ENCODE measurements at places on chromosomes 1 and 21. TPM values are rescaled to one million over a fixed set of nuclear protein-coding genes. Genes with fewer than 3 reads are reported as not detected.
A peak's percentile ranks its signal among the peaks of the same experiment; 100 is the strongest.

TMCO4 gene
- 13.1 TPM for polyA plus RNA-seq

TSTD1 gene
- 185 TPM for polyA plus RNA-seq

REN gene
- not detected for polyA plus RNA-seq

IQGAP3 gene
- 0.54 TPM for polyA plus RNA-seq

DNA sequence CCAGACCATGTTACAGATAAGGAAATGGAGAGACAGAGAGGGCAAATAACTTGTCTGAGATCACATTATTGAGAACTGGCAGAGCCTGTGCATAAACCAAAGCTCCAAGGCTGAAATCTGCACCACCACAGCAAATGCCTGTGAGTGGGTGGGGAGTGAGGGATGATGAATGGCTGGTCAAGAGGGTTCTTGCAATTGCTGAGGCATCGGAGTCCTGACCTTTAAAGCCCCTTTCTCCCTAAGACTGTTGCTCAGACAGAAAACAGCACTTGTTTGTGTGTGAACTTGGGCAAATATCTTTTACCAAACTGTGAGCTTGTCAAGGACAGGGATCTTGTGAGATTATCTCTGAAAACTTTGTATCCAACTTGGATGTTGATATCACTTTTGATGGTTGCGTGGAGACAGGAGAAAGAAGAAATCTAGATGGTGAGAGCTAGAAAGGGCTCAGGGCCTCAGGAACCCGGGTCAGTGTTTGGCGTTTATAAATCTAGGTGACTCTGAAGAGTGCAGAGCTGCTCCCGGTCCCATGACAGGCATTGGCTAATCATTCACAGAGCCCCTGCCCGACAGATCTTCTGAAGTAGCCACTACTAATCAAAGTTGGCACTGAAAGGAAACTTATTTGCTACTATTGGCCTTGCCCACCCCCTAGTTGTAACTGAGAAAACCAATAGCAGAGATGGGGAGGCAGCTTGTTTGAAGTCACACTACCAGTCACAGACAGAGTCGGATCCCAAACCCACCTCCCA, 122.3 kb downstream of the FOXD2 start:
- H3K27ac ChIP-seq, result peak overlapping the region; percentile 81
- H3K27me3 ChIP-seq, result no peaks in the 10 kb centered on the region
- peaks cover 7% of the 10 kb centered on the region for H3K4me1 ChIP-seq
- no peaks in the 10 kb centered on the region for H3K36me3 ChIP-seq
- DNase-seq, result peak; percentile 23
- H3K4me3 ChIP-seq, result no peak overlapping the region

- H3K4me3 ChIP-seq, result no peak overlapping the region
- peak overlapping the region; percentile 59 for H3K27ac ChIP-seq
- no peak for DNase-seq
- peaks cover 3% of the 10 kb centered on the region for H3K36me3 ChIP-seq
- no peaks in the 10 kb centered on the region for H3K4me1 ChIP-seq
Measured at GRCh38 chr21:37208056-37208721, 58.9 kb downstream of the VPS26C start.

GRCh38 chr1:77757603-77758002, 2.0 kb downstream of the USP33 start:
- no peak for DNase-seq
- H3K4me3 ChIP-seq, result no peak overlapping the region
- no peaks in the 10 kb centered on the region for H3K36me3 ChIP-seq

GRCh38 chr1:30914931-30915330, 6.4 kb upstream of the SDC3 start:
- H3K27me3 ChIP-seq, result no peaks in the 10 kb centered on the region
- H3K4me3 ChIP-seq, result no peak overlapping the region
- H3K36me3 ChIP-seq, result no peaks in the 10 kb centered on the region
- DNase-seq, result no peak
- no peak overlapping the region for H3K27ac ChIP-seq

DNA sequence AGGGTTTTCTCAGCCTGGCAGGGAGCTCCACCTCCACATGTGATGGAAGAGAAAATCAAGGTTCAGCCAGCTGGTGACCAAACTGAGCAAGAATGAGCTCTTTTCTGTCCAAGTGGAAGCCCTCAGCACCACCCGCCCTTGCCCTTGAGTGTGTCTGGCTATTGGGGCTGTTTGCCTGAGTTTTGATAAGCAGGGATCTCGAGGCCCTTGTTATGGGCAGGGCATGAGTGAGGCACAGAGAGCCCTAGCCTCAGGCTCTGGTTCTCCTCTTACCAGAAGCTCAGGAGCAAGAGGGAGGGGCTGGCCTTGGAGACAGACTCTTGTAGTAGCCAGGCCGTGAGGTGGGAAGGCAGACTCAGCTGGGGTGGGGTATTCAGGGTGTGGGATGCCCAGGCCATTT, 37.5 kb upstream of the ARF1 start:
- H3K4me3 ChIP-seq, result no peak overlapping the region
- no peaks in the 10 kb centered on the region for H3K36me3 ChIP-seq
- no peak overlapping the region for H3K27ac ChIP-seq

GRCh38 chr1:19484798-19485361, 459 bp downstream of the CAPZB start:
- no peaks in the 10 kb centered on the region for H3K27me3 ChIP-seq
- H3K27ac ChIP-seq, result peak overlapping the region; percentile 96
- no peaks in the 10 kb centered on the region for H3K36me3 ChIP-seq
- DNase-seq, result no peak

DNA sequence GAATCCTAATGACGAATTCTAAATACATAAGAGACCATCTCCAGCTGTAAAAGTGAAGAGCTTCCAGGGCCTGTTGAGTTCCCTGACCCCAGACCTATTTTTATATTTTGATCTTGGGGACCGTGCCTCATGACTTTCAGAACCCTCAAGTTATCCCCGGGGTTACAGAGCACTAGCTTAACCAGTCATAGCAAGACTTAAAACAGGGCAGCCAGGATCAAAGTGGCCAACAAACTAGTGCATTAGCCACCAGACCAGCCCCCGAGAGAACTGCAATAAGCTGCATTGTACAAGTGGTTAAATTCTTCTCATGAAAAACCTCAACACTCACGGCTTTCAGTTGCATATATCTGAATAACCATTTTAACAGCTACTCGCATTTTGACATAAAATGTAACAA, 183.0 kb downstream of the BARHL2 start:
- no peaks in the 10 kb centered on the region for H3K36me3 ChIP-seq
- no peak overlapping the region for H3K4me3 ChIP-seq
- no peak for DNase-seq
- H3K27ac ChIP-seq, result no peak overlapping the region
- no peaks in the 10 kb centered on the region for H3K27me3 ChIP-seq

DNA sequence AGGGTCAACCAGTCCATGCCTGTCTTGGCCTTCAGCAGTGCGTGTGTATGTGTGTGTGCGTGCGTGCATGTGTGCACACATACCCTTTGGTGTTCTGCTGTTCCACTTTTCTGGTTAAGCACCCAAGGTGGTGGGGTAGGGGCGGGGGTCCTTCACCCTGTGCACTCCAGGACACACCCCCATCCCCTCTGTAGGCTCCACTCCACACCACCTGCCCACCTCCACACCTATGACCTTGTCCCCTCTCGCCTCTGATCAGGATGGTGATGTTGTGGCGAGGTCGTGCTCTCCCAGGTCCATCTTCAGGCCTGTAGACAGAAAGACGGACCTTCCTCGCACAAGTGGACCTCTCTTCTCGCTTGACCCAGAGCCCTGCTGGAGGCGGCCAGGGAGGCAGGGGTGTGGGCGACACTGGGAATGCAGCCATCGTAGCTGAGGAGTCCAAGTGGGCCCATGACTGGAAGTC, 44.6 kb downstream of the WDR4 start:
- DNase-seq, result no peak
- no peaks in the 10 kb centered on the region for H3K36me3 ChIP-seq
- no peak overlapping the region for H3K4me3 ChIP-seq
- no peaks in the 10 kb centered on the region for H3K27me3 ChIP-seq

GRCh38 chr1:33918368-33918767, 54.5 kb downstream of the HMGB4 start:
- H3K4me3 ChIP-seq, result no peak overlapping the region
- no peak overlapping the region for H3K27ac ChIP-seq
- no peaks in the 10 kb centered on the region for H3K36me3 ChIP-seq
- DNase-seq, result no peak
